Heart left ventricle (tissue), 16 donors: ENCODE measurements at places on chromosomes 11 and 22.
A peak's percentile ranks its signal among the peaks of the same experiment; 100 is the strongest.

- DNase-seq = peak; percentile 65
- peak overlapping the region; percentile 73 for H3K27ac ChIP-seq
- peaks cover 9% of the 10 kb centered on the region for H3K36me3 ChIP-seq
- no peaks in the 10 kb centered on the region for H3K27me3 ChIP-seq
Observed at GRCh38 chr11:460331-461199, 10.5 kb downstream of the PTDSS2 start.

DNA sequence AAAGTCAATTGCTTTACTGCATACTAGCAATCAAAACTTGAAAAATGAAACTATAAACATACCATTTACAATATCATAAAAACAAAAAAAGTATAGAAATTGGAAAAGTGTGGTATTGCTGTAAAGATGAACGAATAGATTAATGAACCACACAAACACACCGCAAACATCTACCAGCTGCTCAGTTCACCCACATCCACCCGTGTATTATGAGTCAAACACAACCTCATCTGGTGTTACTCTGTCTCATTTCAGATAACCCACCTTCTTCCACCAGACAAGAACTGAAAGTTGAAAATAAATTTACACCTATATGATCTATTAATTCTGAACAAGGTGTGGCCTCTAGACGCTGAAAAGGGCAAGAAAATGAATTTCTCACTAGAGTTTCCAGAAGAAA lies 53.3 kb downstream of the BLID start:
- no peak overlapping the region for H3K27ac ChIP-seq
- H3K4me1 ChIP-seq = no peaks in the 10 kb centered on the region
- no peaks in the 10 kb centered on the region for H3K27me3 ChIP-seq
- DNase-seq = no peak

- H3K27me3 ChIP-seq = no peaks in the 10 kb centered on the region
- no peak overlapping the region for H3K27ac ChIP-seq
- no peaks in the 10 kb centered on the region for H3K36me3 ChIP-seq
- DNase-seq = no peak
- H3K4me1 ChIP-seq = no peaks in the 10 kb centered on the region
Observed at GRCh38 chr11:43172477-43172876, 139.3 kb upstream of the API5 start.

GRCh38 chr22:25702040-25702439 lies 39.9 kb upstream of the MYO18B start:
- DNase-seq = no peak
- no peak overlapping the region for H3K27ac ChIP-seq
- H3K27me3 ChIP-seq = no peaks in the 10 kb centered on the region

- no peaks in the 10 kb centered on the region for H3K27me3 ChIP-seq
- no peak for DNase-seq
- no peaks in the 10 kb centered on the region for H3K36me3 ChIP-seq
- H3K4me3 ChIP-seq = no peak overlapping the region
- no peak overlapping the region for H3K27ac ChIP-seq
Observed at GRCh38 chr11:16252373-16252772, 104.0 kb downstream of the SOX6 start.

DNA sequence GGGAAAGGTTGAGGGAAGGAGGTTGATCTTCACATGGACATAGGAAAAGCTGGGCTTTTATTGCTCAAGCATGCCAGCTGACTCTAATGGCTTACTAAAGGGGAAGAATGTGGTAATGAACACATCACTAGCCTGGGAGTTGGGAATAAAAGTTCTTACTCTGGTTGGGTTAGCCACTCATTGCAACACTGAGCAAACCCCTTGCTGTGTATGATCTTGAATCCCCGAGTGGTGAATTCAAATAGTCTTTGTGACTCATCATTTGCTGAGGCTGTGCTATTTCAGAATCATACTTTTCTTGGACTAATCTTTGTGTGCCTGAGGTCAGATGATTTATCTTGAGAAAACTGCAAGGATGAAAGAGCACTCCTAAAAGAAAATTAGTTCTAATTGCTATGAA lies 304.1 kb upstream of the ANO5 start:
- no peak for DNase-seq
- H3K4me1 ChIP-seq = no peaks in the 10 kb centered on the region
- H3K27me3 ChIP-seq = no peaks in the 10 kb centered on the region
- no peaks in the 10 kb centered on the region for H3K36me3 ChIP-seq

DNA sequence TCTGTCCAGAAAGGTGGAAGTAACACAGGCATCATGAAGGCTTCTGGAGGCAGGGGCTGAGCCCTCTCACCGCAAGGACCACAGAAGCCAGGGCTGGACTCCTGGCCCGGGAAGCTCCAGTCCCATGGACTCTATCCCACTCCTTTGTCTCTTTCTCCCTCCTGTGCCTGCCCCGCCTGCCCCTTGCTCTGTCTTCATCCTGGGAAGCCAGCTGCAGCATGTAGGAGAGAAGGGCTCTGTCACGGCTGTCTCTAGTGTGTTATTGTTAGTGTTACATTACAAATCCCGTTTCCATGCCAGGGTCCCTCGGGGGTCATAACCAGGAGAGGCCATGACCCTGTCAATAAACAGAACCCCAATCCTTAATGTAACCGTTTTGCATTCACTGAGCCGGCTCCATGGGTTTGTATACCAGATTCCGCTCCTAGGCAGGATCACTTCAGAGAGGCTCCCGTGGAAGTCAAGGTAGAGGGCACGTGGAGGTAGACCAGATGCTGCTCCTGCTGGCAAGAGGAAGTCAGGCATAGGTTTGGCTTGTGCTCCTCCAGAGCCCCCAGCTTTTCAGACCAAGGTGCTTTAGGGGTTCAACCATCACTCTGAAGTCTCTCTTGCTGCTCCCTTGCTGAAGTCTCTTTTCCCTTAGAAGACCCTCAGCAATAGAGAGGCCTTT lies 293.2 kb downstream of the ETS1 start:
- H3K4me1 ChIP-seq = peaks cover 67% of the 10 kb centered on the region
- no peaks in the 10 kb centered on the region for H3K27me3 ChIP-seq
- peak; percentile 38 for DNase-seq
- no peaks in the 10 kb centered on the region for H3K36me3 ChIP-seq

DNA sequence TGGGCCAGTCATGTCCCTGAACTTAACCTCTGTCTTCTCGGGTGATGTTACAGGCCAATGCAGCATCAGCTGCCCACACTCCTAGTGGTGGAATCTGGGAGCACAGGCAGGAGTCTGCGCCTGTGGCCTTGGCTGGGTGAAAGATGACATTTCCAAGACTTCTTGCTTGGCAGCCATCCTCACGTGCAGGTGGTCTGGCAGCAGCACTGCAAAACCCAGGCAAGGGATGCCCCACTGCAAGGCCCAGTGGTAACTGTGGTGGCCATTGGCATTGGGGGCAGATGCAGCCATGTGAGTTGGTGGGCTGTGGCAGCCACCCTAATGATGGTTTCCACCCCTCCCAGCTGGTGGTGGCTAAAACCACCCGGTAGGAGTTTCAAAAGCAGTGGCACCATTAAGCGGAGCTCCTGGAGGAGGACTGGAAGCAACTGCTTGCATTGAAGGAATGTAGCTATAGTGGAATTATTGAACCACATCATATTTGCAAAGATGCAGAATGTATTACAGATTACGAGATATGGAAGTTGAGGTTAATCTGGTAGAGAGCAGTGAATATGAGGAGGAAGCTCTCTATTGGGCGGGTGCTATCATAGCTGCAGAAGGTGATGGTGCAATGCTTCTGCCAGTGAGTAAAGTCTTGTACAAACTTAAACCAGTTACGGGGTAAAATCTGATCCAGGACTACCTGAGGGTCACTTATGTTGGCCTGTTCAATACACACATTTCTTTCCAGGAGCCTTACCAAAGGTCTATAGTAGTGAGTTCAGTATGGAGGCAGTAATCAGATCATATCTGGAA lies 120.7 kb upstream of the TOP3B start:
- no peak overlapping the region for H3K27ac ChIP-seq
- H3K36me3 ChIP-seq = no peaks in the 10 kb centered on the region
- no peaks in the 10 kb centered on the region for H3K4me1 ChIP-seq
- DNase-seq = no peak

DNA sequence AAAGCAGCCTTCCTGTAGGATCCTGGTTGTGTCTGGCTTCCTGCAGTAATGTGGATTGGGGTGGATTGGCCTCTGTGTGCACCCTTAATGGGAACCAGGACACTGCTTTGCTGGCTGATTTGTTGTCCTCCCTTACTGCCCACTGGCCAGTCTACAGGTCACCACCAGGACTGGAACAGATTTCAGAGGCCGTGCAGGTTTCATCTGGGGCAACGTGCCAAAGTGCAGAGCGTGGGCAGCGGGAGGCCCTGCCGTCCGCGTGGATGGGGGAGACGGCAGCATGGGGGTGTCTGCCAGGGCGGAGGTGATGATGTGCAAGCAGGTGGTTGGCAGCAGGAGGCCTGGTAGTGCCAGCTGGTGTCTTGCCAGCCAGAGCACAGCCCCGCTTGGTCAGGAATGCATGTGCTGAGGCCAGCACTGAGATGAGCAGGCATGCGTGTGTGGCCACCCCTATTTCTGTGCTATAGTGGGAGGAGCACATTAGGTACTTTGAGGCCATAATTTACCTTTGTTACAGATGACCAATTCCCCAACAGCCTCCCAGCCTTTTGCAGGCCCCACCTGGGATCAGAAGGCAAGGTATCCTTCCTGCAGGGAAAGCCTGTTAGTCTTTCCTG lies 24.3 kb downstream of the BCR start:
- H3K4me1 ChIP-seq = peaks cover 31% of the 10 kb centered on the region
- DNase-seq = peak; percentile 88
- H3K36me3 ChIP-seq = no peaks in the 10 kb centered on the region

DNA sequence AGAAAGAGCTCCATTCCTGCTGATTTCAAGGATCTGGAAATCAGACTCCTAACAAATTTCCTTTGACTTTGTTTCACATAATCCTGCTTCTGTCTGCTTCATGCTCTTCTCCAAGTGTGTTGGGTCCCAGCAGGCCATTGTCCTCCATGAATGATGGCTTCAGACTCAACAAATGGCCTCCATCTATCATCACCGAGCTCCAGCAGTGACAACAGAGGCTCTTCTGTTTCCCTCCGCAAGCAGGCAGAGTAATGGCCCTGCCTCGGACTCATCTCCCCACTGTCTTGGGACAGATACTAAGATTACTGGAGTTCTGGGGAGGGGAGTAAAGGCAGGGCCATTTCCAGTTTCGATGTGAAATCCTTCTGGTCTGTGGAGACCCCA lies 127.3 kb downstream of the TENM4 start:
- DNase-seq = no peak
- H3K27ac ChIP-seq = no peak overlapping the region
- H3K27me3 ChIP-seq = no peaks in the 10 kb centered on the region

GRCh38 chr11:97140885-97141494 lies 751.2 kb downstream of the JRKL start:
- H3K4me1 ChIP-seq = no peaks in the 10 kb centered on the region
- no peak overlapping the region for H3K4me3 ChIP-seq
- no peaks in the 10 kb centered on the region for H3K27me3 ChIP-seq
- DNase-seq = no peak

DNA sequence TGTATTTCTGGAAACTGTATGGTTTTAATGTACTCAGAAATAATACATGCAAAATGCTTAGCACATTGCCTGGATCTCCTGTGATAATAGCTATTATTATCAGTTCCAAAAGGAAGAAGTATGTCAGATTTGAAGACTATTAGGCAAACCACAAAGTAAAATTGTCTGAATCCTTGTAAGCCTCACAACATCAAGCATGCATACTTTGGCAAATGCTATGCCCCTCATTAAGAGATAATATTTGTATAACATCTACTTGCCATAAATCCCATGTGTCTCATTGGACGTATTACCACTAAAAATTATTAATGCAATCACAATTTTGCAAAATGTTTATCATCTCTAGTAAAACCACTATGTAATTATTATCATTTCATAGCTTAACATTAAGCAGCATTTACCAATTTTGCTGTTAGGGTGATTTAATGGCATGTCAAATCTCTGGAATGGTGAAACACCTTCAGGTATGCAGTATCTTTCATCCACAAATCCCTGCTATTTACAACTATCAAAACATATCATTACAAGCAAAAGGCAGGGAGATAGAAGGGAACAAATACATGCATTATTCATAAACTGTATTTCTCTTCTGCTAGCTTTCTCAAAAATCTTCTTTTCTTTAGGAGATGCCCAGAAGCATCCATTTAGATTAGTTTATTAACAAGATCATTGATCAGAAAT lies 974.6 kb upstream of the RAG2 start:
- no peaks in the 10 kb centered on the region for H3K4me1 ChIP-seq
- no peaks in the 10 kb centered on the region for H3K27me3 ChIP-seq
- H3K36me3 ChIP-seq = no peaks in the 10 kb centered on the region
- no peak overlapping the region for H3K4me3 ChIP-seq

GRCh38 chr22:35578836-35579575 lies 38.1 kb downstream of the MB start:
- peaks cover 5% of the 10 kb centered on the region for H3K4me1 ChIP-seq
- H3K4me3 ChIP-seq = no peak overlapping the region
- peak; percentile 50 for DNase-seq

DNA sequence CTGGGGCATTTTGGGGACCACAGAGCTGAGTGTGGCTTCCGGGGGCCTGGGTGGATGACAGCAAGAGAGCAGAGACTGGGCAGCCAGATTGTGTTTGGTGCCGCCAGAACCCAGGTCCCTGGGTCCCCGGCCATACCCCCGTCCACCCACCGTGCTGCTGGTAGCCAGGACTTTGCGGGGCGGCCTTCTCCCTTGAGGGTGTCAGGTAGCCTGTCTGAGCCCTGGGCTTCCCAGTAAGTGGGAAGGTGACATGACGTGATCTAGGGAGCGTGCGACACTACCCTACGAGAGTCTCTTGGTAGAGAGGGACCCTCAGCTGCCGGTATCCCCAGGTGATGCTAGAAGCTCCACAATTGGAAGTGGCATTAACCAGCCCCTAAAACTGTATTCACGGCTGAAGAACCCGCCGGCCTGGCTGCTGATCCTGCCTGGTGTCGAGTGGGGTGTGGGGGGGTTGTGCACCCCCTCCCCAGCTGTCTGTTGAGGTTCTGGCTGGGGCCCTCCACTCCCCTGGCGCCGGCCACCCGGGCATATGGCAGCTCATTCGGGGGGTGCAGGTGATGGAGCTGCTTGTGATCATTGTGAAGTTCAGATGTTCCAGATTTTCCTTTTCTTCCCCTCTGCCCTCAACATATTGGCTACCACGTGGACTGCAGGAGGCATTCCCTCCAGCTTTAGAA lies 66.9 kb downstream of the MPPED1 start:
- H3K27me3 ChIP-seq = no peaks in the 10 kb centered on the region
- no peak for DNase-seq
- no peaks in the 10 kb centered on the region for H3K4me1 ChIP-seq
- H3K36me3 ChIP-seq = no peaks in the 10 kb centered on the region

DNA sequence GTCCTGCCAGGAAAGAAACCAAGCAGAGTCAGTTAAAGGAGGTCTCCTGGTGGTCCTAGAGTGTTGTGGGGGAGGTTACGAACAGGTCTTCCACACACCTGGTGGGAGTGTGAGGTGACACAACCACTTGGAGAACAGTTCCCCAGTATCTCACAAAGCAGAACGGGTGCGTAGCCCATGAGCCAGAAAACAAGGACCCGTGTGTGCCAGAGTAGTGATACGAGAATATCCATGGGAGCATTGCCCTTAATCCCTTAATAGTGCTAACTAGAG lies 21.7 kb upstream of the CLDN5 start:
- H3K4me1 ChIP-seq = peaks cover 3% of the 10 kb centered on the region
- no peak for DNase-seq

GRCh38 chr11:63080682-63081081 lies 63.3 kb downstream of the SLC22A24 start:
- H3K36me3 ChIP-seq = no peaks in the 10 kb centered on the region
- no peaks in the 10 kb centered on the region for H3K4me1 ChIP-seq
- H3K27me3 ChIP-seq = no peaks in the 10 kb centered on the region
- no peak overlapping the region for H3K27ac ChIP-seq
- no peak overlapping the region for H3K4me3 ChIP-seq

- no peaks in the 10 kb centered on the region for H3K27me3 ChIP-seq
- no peak overlapping the region for H3K27ac ChIP-seq
- no peaks in the 10 kb centered on the region for H3K4me1 ChIP-seq
- DNase-seq = no peak
- H3K36me3 ChIP-seq = no peaks in the 10 kb centered on the region
Observed at GRCh38 chr11:121351083-121351630, 58.6 kb downstream of the SC5D start.
